ENCODE measurements at places on chromosomes 7 and 10. TPM values are rescaled to one million over a fixed set of nuclear protein-coding genes. Genes with fewer than 3 reads are reported as not detected.

Gene MACC1
- not detected for total RNA-seq

DNA sequence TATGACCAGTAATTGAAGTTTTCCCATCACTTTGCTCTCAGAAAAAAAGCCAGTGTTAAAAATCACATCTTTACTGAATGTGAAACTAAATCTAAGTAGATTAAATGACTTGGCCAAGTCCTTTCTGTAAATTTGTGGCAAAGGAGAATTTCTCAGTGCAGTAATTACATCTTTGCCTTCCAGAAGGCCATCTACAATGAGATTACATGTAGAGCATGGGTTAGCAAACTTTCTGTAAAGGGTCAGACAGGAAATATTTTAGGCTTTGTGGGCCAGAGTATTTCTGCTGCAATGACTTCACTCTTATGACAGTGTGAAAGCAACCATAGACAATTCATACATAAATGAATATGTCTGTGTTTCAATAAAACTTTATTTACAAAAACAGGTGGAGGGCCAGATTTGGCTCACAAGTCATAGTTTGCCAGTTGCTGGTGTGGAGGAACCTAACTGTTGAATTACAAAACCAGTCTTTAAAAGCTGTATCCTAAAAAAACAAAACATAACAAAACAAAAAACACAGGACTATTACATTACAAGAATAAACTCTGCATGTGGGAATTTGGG is 191.0 kb downstream of the TAX1BP1 start:
- no peak overlapping the region for H3K27ac ChIP-seq
- peaks cover 6% of the 10 kb centered on the region for H3K27me3 ChIP-seq
- no peak for DNase-seq
- no peak overlapping the region for H3K4me3 ChIP-seq
- no peaks in the 10 kb centered on the region for H3K36me3 ChIP-seq
- no peaks in the 10 kb centered on the region for H3K4me1 ChIP-seq

GRCh38 chr7:116582806-116583444 is 58.1 kb downstream of the CAV1 start:
- H3K4me3 ChIP-seq, result peak overlapping the region; percentile 65
- H3K36me3 ChIP-seq, result no peaks in the 10 kb centered on the region
- peak; percentile 45 for DNase-seq
- H3K27ac ChIP-seq, result peak overlapping the region; percentile 72

GRCh38 chr7:99930376-99930775 is 956 bp upstream of the GJC3 start:
- peaks cover 30% of the 10 kb centered on the region for H3K27me3 ChIP-seq
- no peak overlapping the region for H3K27ac ChIP-seq
- no peak overlapping the region for H3K4me3 ChIP-seq
- no peak for DNase-seq
- peaks cover 22% of the 10 kb centered on the region for H3K4me1 ChIP-seq

DNA sequence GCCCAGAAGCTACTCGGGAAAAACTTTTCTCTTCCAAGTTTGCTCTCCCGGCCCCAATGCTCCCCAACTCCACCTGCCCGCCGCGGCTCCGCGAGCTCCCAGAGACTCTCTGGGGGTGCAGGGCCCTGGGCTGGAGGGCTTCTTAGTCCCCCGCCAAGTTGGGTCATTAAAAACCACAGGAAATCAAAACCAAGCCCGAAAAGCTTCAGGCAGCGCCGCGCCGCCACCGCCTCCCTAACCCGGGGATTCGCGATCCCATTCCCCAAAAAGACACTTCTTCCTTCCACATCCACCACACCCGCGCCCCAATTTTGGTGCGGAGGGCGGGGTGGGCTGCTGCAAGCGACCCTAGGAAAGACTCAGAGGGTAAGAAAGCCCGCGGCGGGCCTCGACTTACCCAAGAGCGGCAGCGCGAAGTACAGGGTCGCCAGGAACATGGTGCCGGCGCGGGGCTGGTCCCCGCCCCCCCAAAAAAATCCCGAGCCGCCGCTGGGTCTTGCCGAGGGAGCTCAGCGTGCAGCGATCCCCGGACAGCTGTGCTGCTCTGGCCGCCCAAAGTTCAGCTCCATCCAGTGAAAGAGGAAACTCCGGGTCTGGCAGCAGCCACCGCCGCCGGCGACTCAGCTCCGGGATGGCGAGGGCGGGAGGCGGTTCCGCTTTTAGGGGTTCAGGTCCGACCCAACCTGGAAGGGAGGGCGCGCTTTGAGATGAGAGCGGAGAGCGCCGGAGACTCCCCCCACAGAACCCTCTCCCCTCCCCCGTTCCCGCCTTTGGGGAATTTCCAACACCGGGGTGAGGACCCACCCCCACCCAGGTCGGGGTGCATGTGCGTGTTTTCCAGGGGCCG is 1.2 kb downstream of the GFRA1 start:
- H3K36me3 ChIP-seq, result no peaks in the 10 kb centered on the region
- H3K27me3 ChIP-seq, result peaks cover 58% of the 10 kb centered on the region
- peaks cover 3% of the 10 kb centered on the region for H3K4me1 ChIP-seq
- DNase-seq, result no peak

DNA sequence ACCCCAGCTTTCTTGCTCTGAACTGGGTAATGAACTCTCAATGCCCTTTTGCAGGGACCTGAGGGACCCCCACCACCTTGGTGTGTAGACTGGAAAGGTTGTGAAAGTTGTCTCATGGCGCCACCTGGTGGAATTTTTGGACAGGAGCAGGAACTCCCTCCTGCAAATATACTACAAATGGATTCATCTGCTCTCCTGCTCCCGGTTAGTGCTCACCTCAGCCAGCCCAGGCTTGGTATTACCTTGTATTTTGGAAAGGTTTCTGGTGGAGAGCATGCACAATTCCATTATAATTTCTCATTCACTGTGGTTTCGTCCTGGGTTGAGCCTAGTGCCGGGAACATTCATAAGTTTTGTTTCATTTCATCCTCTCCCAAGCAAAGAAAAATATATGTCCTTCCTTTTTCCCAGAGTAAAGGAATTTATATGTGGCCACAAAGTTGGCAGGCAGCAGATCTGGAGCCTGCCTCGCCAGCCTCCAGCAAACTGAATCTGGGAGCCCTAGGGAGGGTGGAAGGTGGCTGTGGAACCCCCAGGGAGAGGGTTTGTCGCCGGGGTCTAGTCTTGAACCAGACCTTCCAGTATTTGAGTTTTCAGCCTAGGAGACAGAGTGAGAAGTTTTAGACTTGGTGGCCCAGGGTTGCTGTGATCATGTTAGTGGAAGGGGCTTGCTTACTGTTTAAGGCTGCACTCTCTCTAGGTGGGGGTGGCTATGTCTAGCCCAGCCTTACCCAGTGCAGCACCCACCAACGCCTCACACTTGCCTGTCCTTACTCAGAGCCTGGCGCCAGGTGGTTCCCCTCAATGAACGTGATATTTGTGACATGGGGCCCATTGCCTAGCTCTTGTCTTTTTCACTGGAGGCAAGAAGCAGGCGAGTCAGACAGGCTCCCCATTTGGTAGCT is 9.5 kb downstream of the FAM241B start:
- peaks cover 2% of the 10 kb centered on the region for H3K4me1 ChIP-seq
- H3K27ac ChIP-seq, result no peak overlapping the region
- H3K36me3 ChIP-seq, result no peaks in the 10 kb centered on the region
- peak; percentile 89 for DNase-seq
- H3K4me3 ChIP-seq, result no peak overlapping the region

GRCh38 chr10:31352436-31353226 is 33.6 kb downstream of the ZEB1 start:
- H3K27ac ChIP-seq, result peak overlapping the region; percentile 67
- H3K4me1 ChIP-seq, result peaks cover 47% of the 10 kb centered on the region
- peak overlapping the region; percentile 17 for H3K4me3 ChIP-seq
- peaks cover 7% of the 10 kb centered on the region for H3K36me3 ChIP-seq

GRCh38 chr7:90626013-90626412 is 29.9 kb downstream of the CDK14 start:
- H3K4me3 ChIP-seq, result no peak overlapping the region
- H3K27me3 ChIP-seq, result no peaks in the 10 kb centered on the region
- DNase-seq, result no peak

DNA sequence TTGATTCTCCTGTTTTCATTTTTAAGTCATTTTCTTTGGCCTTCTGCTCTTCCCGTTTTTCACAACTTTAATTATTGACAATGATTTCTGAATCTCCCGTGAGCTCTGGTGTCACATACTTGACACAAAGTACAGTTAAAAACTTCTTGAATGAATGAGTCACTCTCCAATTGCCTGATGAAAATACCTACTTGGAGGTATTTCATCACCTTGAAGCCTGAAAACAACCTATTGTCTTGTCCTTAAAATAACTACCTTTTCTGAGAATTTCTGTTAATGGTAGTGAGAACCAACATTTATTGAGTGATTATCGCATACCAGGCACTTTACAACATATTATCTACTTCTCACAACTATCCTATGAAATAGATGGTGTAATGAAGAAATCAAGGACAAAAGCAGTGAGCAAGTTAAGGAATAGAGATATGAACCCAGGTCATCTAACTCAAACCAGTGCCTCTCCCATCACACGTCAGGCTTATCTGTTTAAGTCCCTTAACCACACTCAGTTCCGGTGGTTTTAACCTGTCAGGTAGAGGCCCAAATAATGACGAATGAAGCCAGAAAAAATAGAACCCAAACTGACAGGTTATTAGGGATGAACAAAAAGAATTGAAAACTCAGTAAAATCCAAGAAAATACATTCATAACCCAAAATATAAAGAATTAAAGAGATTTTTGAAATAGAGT is 11.6 kb downstream of the BET1 start:
- H3K27me3 ChIP-seq, result no peaks in the 10 kb centered on the region
- no peak for DNase-seq
- no peaks in the 10 kb centered on the region for H3K4me1 ChIP-seq

- peaks cover 17% of the 10 kb centered on the region for H3K4me1 ChIP-seq
- peak overlapping the region; percentile 89 for H3K4me3 ChIP-seq
- H3K36me3 ChIP-seq, result peaks cover 3% of the 10 kb centered on the region
- H3K27me3 ChIP-seq, result peaks cover 72% of the 10 kb centered on the region
- no peak for DNase-seq
These were observed 30.3 kb downstream of the SKIDA1 start for GRCh38 chr10:21495002-21495751.

DNA sequence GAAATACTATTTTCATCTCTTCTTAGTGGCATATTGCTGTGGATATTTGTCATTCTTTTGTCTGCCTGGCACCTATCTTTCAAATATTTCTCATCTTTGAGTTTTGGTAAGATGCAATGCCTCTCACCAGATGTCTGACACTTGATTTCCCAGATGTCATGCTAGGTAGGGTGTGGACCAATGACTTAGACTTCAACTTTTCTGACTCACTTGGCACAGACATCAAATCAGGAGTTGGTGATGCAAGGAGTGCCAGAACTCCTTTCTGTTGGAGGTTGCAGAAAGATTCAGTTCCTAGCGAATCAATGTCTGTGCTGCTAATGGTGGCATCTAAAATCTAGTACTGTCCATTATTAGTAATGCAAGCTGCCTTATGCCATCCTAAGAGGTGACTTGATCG is 216.9 kb upstream of the FERD3L start:
- no peaks in the 10 kb centered on the region for H3K36me3 ChIP-seq
- H3K4me3 ChIP-seq, result no peak overlapping the region
- no peaks in the 10 kb centered on the region for H3K4me1 ChIP-seq
- H3K27me3 ChIP-seq, result no peaks in the 10 kb centered on the region

DNA sequence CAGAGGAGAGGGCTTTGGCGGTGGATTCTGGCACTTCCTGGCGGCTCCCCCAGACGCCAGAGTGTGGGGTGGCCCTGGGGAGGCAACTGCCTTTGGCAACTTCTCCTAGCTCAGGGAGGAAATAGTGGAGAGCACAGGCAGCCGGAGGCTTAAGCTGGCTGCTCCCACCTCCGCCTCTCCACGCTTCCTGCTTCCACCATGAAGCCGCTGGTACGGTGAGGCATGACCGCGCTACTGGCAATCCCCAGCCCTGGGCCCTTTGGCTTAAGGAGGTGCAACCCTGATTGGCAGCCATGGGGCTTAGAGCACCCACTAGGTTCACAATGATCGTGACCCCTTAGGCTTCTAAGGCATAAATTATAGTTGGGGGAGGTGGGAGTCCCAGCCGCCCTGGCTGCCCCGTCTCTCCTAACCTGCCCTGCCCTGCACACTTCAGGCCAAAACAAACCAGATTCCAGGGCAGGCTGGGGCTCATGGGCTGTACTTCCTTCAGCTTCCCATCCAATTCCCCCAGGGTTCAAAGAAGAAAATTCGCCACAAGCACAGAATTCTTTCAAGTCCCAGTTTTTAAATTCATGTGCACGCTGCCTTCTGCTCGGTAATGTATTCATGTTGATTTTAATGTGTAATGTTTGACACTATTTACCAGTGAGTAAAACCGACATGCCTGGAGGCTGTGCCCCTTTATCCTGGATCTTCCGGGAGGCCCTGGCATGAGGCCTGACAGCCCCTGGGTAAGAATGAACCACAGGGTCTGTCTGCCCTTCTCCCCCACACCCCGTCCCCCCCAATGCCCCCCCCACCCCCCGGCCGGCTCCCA is 90.7 kb upstream of the LRRC4 start:
- peaks cover 7% of the 10 kb centered on the region for H3K4me1 ChIP-seq
- H3K4me3 ChIP-seq, result no peak overlapping the region
- no peak overlapping the region for H3K27ac ChIP-seq
- H3K36me3 ChIP-seq, result no peaks in the 10 kb centered on the region
- no peak for DNase-seq
- peaks cover 23% of the 10 kb centered on the region for H3K27me3 ChIP-seq

DNA sequence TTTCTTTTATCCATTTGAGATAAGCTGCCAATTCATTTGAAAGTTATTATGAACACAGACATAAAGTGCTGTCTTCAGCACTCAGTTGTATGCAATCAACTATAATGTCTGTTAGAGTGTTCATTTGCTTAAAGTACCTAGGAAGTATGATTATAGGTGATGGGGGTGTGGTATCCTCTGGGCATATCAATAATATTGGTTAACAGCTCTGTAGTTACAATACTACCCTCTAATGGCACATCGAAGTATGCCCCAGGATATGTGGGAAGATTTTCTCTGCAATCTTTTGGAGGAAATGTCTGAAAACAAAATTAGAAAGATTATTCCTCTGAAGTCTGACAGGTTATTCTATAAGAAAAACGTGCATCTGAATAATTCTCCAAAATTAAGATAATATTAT is 429.7 kb downstream of the ARL4A start:
- no peak overlapping the region for H3K27ac ChIP-seq
- H3K4me1 ChIP-seq, result no peaks in the 10 kb centered on the region
- DNase-seq, result no peak
- H3K27me3 ChIP-seq, result peaks cover 1% of the 10 kb centered on the region
- no peaks in the 10 kb centered on the region for H3K36me3 ChIP-seq
- no peak overlapping the region for H3K4me3 ChIP-seq

- H3K27ac ChIP-seq, result no peak overlapping the region
- no peak for DNase-seq
- H3K4me1 ChIP-seq, result no peaks in the 10 kb centered on the region
- no peaks in the 10 kb centered on the region for H3K36me3 ChIP-seq
These were observed 541.3 kb downstream of the LRMDA start for GRCh38 chr10:75972491-75973276.

Measured in activated CD4-positive, alpha-beta T cell treated with anti-CD3 and anti-CD28 coated beads, Interleukin-2, amount 10 ng/mL, durations not matched to agents 24 days and 14 days (primary cell).